ENCODE measurements at places on chromosomes 2 and 18.

GRCh38 chr2:95401480-95401879, 1.0 kb upstream of the FAHD2A start:
- no peak for DNase-seq

DNA sequence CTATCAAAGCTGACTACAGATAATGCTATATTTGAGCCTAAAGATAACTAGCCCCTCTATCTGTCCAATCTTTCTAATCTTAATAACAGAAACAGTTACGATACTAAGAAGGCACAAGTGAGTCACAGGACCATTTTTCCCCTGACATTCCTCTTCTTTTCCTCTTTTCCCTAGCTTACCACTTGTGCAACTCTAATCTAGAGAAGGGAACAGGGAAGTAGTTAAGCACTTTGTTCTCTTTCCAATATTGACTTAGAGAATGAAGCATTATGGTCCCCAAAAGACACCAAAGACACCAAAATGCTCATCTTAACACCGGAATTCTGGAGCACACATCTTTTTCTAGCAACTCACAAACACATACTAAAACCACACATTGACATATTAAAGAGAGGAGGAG, 1.8 kb downstream of the PDE11A start:
- DNase-seq = no peak

DNA sequence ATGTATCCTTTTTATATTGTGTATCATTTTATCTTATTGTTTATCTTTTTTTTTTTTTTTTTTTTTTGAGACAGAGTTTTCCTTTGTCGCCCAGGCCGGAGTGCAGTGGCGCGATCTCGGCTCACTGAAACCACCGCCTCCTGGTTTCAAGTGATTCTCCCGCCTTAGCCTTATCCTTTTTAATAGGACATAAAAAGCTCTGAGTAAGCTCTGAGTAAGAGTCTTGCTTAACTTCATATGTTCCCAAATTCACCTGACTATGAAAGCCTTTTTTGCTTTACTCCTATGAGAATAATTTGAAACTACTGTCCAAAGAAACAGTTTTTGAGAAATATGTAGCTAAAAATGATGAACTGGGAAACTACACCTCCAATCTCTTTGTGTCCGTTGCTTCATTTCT, 525.5 kb downstream of the IRS1 start:
- no peak for DNase-seq

DNA sequence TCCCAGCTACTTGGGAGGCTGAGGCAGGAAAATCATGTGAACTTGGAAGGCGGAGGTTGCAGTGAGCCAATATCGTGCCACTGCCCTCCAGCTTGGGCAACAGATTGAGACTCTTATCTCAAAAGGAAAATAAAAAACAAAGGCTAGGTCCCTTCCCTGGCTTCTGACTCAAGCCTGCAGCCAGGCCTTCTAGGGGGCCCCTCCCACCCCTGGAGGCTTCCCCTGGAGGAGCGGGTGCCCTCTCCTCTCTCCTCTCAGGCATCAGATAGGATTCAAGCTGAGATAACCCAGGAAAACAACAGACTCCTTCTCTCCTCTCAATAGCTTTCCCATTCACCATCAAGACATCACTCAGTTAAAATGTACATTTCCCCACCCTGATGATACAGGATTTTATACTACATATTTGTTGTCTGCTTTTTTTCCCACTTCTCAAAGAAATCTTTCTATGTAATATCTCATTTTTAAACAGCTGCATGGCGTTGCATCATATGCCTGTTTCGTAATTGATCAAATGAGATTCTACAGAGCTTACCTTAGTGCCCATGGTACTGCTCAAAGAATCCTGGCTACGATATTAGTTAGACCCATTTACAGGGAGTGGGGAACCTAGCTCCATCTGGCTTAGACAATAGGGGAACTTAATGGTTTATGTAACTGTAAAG, 20.6 kb upstream of the C2orf72 start:
- DNase-seq = no peak

GRCh38 chr2:86048888-86049287, 56.8 kb downstream of the POLR1A start:
- DNase-seq = no peak

DNA sequence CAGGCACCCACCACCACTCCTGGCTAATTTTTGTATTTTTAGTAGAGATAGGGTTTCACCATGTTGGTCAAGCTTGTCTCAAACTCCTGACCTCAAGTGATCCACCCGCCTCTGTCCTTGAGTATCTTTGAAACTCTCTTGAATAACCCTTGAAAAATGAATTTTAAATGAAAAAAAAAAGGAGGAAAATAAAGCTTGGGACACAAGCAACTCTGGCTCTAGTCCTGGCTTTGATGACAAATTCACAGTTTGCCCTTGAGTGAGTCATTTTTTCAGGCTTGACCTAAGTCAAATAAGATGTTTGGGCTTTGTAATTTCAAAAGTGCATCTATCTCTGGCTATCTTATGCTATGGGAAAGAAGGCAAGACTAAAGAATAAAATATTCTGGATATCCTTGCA, 79.0 kb upstream of the TRIB2 start:
- no peak for DNase-seq

GRCh38 chr2:101546376-101547058, 71.6 kb upstream of the RFX8 start:
- DNase-seq = no peak

DNA sequence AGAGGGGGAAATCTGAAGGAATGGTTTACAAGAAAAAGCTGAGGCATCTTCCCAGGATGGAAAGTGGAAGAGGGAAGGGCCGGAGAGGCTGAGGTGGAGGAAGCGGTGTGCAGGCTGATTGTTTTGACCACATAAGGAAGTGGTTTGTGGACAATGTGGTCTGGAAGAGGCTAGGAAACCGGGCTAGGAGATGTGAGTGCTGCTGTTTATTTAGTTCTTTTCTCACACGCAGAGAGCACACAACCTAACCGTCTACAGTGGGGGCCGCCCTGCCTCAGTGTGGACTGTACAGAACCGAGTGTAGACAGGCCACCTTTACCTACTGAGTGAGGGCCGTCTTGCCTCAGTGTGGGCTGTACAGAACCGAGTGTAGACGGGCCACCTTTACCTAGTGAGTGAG, 251.7 kb upstream of the PXDN start:
- DNase-seq = peak; percentile 36

DNA sequence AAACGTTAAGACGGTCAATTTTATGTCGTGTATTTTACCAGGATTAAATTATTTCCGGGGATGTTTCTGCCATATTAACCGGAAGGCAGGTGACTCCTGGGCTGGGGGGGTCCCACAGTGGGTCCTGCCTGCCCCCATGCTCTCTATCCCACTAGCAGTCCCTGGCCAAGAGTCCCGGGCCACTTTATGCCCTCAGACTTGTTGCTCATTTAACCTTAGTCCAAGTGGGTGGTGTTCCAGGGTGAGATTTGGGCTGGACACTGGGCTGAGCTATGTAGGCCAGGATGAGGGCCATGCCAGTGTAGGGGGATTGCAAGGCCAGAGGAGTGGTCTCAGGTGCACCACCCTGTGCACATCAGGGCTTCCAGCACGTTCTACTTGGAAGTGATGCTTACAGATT, 24.1 kb downstream of the TWIST2 start:
- peak; percentile 18 for DNase-seq

DNA sequence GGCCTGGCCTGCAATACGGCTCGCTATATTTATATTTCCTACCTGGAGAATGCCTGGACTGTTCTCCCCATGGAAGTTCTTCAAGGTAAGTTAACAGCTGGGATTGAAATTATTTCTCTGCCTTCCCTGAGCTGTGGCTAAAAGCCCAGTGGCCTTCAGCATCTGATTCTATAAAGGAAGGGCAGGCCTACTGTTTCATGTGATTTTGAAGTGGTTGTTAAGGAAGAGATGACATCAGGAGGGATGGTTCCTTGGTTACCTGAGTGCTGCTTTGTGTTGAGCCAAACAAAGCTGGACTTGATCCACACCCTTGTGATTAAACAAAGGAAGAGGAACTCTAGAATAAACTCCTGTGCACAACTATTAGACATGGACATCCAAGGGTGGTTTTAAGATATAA, 61.6 kb downstream of the MFSD6 start:
- no peak for DNase-seq

DNA sequence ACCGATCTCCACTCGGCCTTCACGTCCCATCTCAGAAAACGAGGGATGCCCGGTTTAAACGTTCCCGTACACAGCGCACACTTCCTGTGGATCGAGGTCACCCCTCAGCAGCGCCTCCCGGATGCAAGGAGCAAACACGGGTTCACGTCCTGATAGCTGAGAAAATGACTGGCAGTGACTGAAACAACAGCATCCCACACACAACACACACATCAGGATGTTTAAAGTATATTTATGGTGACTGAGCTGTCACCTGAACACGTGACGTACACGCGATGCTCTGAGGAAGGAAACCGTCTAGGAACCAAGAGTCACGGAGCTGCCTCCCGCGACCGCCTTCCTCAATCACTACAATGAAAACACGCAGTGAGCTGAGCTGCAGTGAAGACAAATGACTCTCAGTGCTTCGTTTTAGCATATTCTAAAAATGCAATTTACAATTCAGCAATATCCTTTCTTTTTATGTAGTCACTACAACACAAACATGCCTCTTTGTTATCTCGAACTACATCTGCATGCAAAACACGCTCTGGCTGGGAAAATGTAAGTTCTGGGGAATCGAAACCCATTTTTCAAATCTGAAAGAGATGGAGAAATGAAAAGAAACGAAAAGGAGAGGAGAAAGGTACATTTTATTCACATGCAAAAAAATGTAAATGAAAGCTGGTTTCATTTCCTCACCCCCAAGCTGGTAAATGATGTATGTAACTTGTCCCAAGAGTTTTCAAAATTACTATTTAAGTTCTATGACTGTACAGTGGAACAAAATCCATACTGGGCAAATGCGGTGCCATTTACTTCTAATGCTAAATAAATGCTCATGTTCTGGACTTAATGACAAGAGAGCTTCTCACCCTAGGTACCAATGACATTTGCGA, 19.8 kb downstream of the HDAC4 start:
- DNase-seq = no peak

DNA sequence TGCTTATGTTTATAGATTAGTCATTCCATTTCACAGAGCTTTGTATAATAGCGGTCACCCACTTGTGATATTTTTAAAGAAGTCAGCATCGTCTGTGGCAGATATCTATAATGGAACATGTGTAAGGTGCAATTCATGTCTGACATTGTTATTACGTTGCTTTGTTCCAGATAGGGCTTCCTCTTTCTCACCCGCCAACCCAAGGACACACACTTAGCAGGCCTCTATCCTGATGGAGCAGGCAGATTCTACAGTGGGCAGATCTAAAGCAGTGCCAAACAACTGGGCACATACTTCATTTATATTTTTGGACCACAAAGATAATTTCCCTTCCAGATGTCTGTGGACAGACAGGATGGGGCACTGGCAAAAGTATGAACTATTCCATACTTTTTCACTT, 573.1 kb downstream of the TDRD15 start:
- DNase-seq = no peak

DNA sequence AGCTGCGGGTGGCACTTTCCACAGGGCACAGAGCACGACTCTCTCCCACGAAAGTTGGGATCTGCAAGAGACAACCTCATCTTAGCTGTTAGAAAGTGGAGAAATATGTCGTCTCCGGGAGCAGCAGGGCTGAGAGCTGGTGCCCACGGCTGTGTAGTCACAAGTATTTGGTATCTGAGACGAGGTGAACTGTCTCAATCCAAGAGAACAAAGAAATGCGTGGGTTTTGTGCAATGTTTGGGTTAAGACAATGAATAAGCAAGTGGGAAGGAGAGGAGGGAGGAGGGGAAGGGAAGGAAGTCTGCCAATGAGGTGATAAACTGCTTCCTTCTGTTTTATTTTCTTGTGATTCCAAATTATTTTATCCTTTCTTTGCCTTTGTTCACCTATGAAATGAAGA, 18.0 kb downstream of the DYTN start:
- DNase-seq = no peak

GRCh38 chr18:519019-519879, 18.7 kb upstream of the COLEC12 start:
- DNase-seq = no peak

GRCh38 chr2:1360557-1361250, 52.6 kb upstream of the TPO start:
- DNase-seq = no peak

DNA sequence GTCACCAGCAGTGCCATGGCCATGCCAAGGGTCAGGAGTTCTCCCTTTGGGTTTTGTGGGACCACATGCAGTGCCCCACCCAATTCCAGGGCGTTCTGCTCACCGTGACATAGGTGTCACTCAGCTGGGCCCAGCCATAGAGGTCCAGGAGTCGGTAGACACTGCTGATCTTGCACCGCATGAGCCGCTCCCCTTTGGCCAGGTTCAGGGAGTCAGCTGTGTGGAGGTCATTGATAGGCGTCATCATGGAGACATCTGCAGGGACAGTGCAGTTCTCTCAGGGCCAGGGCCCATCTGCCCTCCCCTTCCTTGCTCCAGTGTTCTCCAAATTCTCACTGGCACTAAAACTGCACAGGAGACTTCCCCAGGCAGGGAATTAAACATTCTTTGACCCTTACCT, 71.9 kb downstream of the ADD2 start:
- DNase-seq = peak; percentile 23

DNA sequence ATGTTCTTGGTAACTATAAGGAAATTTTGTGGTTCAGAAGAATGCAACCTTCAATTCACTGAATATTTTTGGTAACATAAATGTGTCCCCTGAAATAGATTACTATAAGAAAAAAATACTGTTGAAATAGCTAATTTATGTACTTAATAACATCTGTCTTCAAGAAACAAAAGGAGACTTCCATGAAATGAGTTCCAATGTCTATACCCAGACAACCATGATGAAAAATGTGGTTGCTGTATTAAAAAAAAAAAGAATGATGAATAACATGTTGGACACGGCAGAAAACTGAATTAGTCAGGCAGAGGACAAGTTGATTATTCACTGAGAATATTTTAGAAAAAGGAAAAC, 98.5 kb downstream of the TACR1 start:
- no peak for DNase-seq

DNA sequence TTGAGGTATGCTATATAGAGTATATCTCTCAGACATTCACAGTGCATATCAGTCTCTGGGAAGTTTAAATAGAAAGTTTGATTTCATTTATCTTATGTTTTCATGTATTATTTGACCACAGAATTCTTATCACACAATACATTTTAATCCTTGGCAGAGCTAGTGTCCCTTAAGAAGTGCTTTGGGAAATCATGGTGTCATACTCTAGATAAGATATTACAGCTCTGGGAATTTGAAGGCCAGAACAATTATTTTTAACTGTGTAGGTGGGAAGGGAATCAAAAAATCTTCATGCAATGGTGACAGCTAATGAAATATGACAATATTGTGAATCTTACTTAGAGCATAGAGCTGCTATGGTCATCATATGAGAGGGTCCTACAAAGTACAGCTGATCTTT, 451.3 kb upstream of the FAM98A start:
- DNase-seq = no peak

DNA sequence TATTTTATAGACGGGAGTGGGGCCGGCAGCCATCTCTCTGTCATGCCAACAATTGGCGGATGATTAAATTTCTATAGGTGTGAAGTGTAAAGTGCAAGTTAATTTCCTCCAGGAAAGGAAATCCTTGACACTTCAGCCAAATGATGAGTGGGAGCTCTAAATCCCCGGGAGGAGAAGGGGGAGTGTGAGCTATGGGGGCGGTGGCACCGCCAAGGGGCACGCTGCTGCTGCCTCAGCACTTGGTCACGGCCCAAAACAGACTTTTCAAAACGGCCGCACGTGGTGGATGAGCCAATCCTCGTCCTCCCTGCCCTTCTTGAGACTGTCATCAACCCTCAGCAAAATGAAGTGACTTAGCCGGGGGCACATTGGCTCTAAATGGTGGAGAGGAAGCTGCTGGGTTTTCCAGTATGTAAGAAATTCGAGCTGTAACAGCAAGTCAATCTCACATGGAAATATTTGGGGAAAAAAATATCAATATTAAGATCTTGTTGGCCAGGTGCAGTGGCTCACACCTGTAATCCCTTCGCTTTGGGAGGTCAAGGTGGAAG, 200.8 kb downstream of the TFCP2L1 start:
- no peak for DNase-seq

Data from islet precursor cell (in vitro differentiated cells).